Lung (tissue), 17 donors: ENCODE measurements at places on chromosomes 1 and 21.

DNA sequence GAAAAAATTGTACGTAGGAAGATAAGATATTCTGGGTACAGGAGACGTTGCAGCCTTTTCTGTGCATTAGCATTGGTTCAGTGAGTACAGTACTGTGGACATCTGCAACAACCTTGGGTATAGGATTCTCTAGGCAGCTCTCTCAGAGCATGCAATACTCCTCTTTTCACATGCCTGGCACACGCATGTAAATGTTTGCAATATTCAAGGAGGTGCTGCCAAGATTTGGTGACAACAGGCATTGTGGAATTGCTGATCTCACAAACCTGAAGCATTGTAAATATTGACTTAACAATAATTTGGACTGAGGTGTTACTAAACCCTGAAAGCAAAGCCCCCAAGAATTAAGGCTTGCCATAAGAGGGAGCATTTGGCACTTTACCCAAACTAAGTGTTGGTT is 126.8 kb downstream of the GRIK1 start:
- DNase-seq, result no peak

- DNase-seq, result no peak
Observed at GRCh38 chr1:243233908-243234307, 21.2 kb downstream of the CEP170 start.

DNA sequence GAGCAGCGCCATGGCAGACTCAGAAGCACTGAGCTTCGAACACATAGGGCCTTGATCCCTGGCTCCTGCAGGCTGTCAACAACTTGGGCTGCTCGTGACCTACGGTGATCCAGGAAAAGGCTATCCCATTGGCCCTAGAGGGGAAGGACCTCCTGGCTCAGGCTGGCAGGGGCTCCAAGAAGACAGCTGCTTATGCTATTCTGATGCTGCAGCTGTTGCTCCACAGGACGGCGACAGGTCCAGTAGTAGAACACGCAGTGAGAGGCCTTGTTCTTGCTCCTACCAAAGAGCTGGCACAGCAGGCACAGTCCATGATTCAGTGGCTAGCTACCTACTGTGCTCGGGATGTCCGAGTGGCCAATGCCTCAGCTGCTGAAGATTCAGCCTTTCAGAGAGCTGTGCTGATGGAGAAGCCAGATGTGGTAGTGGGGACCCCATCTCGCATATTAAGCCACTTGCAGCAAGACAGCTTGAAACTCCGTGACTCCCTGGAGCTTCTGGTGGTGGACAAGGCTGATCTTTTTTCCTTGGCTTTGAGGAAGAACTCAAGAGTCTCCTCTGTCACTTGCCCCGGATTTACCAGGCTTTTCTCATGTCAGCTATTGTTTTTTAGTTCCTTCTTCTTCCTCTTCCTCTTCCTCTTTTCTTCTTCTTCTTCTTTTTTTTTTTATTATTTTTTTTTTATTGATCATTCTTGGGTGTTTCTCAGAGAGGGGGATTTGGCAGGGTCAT is 18.9 kb downstream of the ITLN2 start:
- DNase-seq, result no peak

- no peak for DNase-seq
Observed at GRCh38 chr1:177045151-177045550, 119.4 kb downstream of the ASTN1 start.

- DNase-seq, result no peak
Observed at GRCh38 chr1:191695865-191696264, 462.4 kb upstream of the RGS18 start.

- DNase-seq, result no peak
Observed at GRCh38 chr1:200628223-200628881, 7.8 kb upstream of the KIF14 start.

GRCh38 chr1:30522031-30523004 is 201.1 kb downstream of the MATN1 start:
- DNase-seq, result peak; percentile 89

DNA sequence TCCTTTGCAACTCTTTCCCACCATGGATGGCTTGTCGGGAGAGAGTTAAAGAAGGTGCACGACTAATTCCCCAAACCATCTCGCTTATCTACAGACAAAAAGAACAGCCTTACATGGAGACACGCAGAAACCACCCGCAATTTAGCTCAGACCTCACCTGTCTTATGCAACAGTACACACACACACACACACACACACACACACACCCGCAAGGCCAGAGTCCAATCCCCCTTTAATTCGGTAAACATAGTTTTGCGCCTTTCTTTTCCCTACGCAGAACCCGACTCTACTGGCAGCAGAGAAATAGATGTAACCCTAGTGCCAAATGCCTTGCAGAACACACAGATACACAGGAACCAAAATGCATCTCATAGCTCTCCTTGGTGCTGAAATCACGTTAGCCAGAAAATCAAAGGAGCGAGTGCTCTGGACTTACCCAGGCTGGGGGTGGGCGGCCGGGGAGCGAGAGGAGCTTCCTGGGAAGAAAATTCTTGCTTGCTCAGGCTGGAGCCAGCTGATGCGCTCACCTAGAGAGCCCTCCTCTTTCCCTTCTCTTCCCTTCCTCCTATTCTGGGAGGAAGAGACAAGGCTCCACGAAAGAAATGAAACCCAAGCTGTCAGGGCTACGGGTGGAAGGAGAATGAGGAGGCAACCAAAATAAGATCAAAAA is 470 bp downstream of the TNR start:
- DNase-seq, result peak; percentile 78

DNA sequence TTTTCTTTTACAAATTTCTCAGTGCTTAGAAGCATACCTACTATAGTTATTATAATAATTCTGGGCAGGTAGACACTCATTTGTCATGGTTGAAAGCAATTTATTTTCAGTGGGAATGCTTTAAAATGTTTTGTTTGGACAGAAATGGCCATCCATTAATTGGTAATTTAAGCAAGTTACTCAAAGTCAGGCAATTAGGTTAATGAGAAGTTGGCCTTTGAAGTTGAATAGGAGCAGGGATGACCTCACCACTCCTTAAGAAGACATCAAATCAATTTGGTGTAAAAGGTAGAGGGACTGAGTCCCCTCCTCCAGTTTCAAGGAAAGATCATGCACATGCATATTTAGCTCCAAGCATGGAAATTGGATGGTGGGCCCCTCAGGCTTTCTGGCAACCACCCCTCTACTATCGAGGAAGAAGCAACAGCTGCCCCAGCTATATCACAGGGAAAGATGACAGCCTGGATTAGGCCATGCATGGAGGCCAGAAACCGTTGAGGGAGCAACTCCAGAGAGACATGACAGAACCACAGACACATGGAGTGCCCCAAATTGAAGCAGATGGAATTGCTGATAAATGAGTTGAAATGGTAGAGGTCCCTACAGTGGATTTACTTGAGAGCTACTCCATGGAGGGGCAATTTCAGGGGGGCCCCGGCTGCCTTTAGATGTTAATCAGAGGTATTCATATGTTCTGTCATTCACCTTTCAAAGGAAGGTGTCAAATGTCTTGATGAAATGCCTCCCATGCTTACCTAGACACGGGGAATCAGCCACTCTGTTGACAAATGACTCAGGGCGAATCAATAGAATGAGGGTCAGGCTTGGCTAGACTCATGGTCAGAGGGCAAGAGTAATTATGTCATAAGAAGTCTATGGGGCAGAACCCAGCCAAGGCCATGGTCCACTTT is 26.7 kb downstream of the HLX start:
- peak; percentile 60 for DNase-seq

DNA sequence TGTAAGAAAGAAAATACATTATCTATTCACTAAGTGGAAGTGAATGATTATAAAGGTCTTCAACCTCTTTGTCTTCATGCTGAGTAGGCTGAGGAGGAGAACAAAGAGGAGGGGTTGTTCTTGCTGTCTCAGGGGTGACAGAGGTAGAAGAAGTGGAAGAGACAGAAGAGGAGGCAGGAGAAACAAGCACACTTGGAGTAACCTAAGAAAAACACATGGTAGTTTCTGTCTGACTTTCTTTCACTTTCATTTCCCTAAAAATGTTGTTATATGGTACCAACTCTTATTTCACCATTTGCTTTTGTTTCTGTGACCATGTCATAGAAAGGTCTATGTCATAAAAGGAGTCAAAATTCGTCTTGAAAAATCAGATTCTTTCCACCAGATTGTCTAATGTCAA is 696.6 kb upstream of the BRINP3 start:
- DNase-seq, result peak; percentile 1

- no peak for DNase-seq
Observed at GRCh38 chr1:112011202-112011601, 21.7 kb upstream of the KCND3 start.

DNA sequence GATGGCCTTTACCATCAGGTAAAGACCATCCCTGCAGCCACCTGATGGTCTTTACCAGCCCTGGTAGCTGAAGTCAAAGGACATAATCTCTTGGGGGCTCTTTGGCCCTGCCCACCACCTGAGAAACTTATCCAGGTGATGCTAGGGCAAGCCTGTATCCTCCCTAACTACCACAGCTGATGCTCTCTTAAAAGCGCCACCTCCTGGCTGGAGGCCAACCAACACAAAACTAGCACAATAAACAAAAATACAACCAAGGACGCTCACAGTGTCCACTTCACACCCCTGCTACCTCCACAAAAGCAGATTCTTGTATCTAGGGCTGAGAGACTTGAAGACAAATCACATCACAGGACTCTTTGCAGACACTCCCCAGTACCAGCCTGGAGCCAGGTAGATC is 357.1 kb upstream of the POU3F1 start:
- no peak for DNase-seq

GRCh38 chr1:39569034-39569433 is 7.6 kb downstream of the PABPC4 start:
- no peak for DNase-seq

DNA sequence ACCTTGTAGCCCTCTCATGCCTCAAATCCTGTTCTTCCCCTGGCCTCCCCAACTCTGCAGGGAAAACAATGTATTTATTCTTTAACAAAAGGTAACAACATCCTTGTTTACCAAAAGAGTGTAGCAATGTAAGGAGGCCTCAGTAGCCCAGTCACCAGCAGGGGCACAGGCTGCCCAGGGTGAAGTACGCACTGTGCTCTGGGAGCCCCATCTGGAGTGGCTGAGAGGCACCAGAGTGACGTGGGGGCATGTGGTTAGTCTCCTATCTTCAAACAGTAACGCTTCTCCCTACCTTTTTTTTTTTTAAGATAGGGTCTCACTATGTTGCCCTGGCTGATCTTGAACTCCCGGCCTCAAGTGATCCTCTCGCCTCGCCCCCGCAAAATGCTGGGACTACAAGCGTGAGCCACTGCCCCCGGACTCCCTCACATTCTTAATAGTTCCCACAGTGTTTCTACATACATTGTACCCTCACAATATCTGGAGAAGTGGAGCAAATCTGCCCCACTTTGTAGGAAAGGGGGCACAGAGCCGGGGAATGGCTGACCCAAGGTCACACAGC is 51.3 kb upstream of the ECE1 start:
- no peak for DNase-seq

DNA sequence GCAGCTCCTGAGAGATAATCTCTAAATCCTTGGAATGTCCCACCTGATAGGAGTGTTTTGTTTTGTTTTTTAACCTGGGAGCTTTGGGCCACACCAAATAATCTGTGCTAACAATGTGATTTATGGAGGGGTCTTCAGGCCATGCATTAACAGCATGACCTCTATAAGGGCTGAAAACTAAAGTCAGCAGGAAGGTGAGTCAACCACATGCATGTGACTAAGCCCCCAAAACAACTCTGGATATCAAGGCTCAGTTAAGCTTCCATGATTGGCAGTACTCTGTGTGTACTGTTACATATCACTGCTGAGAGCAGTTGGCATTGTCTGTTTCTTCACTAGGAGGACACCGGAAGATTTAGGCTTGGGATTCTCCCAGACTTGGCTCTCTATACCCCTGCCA is 10.7 kb downstream of the AUNIP start:
- DNase-seq, result no peak

GRCh38 chr1:14739082-14739832 is 140.8 kb downstream of the KAZN start:
- DNase-seq, result no peak

GRCh38 chr1:206748348-206749030 is 22.1 kb upstream of the IL19 start:
- DNase-seq, result no peak

DNA sequence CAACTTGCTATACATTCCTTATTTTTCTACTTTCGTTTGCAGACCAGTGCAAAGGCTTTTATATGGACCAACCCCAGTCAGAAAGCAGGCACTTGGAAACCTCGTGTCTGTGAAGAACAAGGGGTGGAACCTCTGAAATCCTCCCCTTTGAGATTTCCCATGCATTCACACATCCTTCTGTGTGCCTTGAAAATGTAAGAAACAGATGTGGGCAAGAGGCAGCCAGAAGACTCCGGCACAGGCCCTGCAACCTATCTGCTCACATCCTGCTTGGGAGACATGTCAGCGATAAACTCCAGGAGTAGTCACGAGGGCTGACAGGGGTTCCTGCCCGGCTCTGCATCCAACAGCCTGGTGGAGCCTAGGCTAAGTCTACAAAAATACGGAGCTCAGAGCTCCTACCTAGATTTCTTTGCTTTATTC is 42.5 kb downstream of the ETS2 start:
- peak; percentile 58 for DNase-seq

- DNase-seq, result no peak
Observed at GRCh38 chr1:191889623-191890003, 268.6 kb upstream of the RGS18 start.

DNA sequence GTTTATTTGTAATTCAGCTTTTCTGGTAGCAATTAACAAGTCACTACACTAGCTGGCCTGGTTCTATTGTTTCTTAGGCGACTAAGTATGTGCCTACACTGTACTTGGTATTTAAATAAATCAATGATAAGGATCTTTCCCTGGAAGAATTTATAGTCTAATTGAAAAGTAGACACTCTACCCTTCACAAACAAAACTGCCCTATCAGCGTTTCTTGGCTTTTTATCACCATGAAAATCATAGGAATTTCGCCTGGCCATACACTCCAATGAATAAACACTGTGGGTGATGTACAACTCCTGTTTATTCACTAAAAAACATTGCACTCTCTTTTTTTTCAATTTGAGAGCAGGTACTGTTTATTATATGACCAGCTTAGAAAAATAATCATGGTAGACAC is 702.9 kb upstream of the ADGRL2 start:
- no peak for DNase-seq

GRCh38 chr1:185974367-185975170 is 240.4 kb downstream of the HMCN1 start:
- no peak for DNase-seq

DNA sequence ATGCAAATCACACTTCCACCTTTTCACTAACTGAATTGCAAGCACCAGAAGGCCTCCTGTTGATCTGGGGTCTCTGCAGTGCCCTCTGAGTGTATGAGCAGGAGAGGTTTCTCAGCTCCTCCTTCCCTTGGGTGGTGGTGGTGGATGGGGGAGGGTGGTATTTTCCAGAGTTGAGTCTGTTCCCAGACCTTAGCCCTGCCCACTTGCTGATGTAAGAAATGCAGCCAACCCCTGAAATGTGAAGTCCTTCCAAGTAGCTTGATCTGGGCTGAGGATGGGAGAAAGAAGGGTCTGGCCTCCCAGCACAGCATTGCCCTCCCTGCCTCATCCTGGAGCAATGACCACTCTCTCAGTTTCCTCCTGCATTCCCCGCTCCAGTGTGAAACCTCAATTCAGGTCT is 6.3 kb upstream of the FOXD2 start:
- peak; percentile 74 for DNase-seq

GRCh38 chr21:14121719-14122118 is 89.0 kb downstream of the LIPI start:
- no peak for DNase-seq

- no peak for DNase-seq
Observed at GRCh38 chr1:39761557-39762260, 9.4 kb downstream of the OXCT2 start.
